ENCODE measurements at places on chromosomes 3 and 15. TPM values are rescaled to one million over a fixed set of nuclear protein-coding genes. Genes with fewer than 3 reads are reported as not detected.

The PYGO1 gene
- total RNA-seq: not detected

The CHRNA5 gene
- total RNA-seq: 4.5 TPM

The SKIC8 gene
- total RNA-seq: 50.1 TPM

The CYP1A2 gene
- not detected for total RNA-seq

DNA sequence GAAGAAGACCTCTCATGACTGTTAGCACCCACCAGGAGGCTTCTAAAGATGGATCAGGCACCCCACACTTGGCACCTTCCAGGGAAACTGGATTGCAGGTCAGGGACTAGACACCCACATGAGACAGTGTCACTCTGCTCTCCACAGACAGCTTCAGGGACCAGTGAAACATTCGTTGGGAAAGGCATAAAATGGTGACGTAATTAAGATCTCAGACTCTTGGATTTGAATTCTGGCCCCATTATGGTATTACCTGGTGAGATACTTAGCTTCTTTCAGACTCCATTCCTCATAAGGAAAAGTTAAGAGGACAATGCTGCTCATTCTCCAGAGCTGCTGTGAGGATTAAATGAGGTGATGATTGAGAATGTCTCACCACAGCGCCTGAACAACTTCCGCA, 261.1 kb downstream of the ARRDC4 start:
- DNase-seq: no peak

DNA sequence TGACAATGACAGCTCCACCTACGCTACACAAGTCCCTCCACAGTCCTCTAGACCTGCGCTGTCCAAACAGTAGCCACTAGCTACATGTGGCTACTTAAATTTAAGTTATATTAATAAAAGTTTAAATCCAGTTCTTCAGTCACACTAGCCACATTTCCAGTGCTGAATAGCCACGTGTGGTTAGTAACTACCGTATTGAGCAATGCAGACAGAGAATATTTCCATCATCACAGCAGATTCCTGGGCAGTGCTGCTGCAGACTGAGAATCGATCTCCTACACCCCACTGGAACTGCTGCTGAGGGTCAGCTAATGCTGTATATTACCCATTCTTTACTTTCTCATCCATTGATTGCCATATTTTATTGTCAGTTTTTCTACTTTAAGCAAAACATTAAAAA, 40.9 kb downstream of the HDC start:
- DNase-seq: no peak

DNA sequence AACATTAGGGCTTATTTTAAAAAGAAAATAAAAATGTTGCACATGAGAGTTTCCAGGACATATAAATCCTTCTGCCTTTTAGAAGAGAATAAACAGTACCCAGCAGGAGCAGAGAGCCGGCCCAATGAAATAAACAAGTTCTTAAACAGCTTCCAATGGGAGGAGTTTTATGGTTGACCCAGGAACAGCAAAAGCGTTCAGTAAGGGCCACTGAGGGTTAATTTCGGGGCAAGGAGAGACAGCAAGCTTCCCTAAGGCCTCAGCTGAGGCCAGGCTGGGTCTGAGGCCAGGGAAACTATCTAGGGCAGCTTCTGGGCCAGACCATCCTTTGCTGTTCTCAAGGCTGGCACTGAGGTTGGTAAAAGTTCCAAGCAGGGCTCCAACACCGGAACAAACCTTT, 3.4 kb downstream of the PDZRN3 start:
- no peak for DNase-seq

DNA sequence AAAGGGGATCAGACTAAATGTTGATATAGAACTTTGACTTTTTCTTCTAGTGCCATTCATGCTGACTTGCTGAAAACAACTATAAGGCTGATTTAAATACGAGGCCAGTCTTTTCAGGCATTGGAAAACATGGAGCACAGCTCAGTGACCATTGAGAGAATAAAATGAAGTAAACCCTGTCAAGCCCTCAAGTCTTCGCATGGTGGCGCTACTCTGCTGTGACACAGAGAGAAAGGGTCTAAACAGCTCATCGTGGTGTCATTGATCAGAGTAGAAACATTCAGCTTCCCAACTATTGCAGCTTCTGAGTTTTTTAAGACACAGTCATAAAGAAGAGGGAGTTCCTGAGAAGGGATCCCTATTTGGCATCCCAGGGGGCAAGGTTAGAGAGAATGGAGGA, 716.2 kb downstream of the DIPK2A start:
- DNase-seq: no peak

DNA sequence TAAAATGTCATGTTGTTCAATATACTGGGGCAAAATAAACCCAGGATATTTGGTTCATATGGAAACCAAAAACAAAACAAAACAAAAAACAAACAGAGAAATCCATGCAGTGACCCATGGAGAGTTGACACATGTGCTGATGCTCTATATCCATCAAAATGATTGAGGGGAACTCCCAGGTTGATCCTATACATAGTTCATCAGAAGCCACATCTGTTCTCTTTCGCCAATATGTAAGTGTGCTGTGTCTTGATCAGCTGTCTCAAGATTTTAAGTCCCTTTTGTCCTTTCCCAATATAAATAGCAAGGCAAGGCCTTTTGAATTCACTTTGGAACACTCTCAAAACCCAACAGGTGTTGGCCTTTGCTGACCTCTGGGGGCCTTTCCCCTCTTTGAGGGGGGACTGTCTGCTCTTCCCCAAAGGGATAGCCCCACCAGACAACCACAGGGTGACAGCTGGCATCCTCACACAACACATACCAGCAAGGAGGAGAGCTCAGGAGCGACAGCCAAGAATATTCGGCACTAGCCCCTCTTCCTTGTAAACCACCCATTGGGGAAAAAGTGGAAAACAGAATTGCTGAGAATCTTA, 209.4 kb upstream of the CD96 start:
- DNase-seq: no peak

DNA sequence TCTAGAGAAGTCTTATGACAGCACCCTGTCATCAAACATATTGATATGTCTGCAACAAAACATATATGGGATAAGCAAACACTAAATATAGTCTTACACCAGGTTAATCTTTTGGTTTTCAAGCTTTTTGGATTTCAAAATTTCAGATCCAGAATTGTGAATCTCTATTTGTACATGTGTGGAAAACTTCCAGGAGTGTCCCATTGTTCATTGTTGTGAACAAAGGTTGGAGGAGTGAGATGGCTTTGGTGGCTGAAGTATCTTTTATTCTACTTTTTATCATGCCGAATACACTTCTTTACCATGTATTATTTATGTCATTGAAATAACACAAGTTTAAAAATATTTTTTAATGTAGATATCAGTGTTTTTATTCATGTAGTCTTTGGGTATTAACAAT, 5.9 kb upstream of the FHIT start:
- no peak for DNase-seq

- DNase-seq: peak; percentile 28
These were observed 42.8 kb downstream of the SSR3 start for GRCh38 chr3:156511987-156512677.

GRCh38 chr3:138842483-138843188, 7.9 kb upstream of the PIK3CB start:
- DNase-seq: no peak

- no peak for DNase-seq
These were observed 9.2 kb downstream of the BTBD1 start for GRCh38 chr15:83057696-83058376.

DNA sequence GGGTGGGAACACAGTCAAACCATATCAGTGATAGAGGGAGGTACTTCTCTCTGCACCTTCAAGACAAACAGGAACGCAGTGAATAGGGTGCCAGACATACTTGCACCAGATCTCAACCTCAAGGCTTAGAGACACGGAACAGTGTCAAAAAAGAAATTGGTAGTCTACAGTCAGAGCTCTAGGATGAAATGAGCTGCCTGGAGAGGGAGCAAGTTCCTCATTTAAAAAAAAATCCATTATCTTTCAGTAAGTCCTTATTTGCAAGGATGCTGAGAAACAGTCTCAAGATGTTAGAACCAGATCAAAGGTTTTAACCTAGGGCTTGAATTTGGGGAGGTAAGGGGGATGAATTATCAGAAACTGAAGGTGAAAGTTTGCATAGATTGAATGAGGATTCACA, 20.2 kb upstream of the LMCD1 start:
- no peak for DNase-seq

DNA sequence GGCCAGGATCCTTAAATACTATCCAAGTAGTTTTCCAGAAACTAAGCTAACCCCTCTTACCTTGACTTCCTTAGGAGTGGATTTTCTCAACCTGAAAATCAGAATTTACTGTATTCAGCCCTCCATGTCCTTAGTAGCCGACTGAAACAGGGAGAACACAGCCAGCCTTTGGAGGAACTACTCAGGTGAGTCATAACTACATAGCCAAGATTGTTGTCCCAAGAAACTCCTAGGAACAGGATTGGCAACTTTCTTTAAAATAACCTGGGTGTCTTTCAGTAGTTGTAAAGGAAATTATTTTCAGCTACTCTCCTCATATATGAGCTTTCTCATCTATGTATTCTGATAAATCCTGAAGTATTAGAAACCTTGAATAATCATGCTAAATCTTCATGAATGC, 22.3 kb downstream of the FANCD2OS start:
- no peak for DNase-seq

GRCh38 chr3:83873550-83873949, 1085.2 kb upstream of the CADM2 start:
- DNase-seq: no peak

DNA sequence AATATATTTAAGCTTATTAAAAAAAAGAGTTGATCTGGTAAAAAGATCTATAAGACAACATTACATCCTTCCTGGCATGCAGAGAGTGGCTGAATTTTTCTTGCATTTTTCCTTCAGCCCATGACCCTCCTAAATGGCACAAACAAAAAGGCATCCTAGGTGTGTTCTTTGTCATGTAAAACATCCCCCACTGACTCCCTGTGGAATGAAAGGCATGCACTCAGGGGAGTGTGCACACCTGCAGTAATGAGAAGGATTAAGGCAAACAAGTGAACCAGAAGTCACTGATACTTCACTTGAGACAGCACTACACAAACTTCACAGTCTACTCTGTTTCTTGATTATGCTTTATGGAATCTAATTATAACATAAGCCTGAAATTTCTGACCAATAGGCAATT, 195.0 kb downstream of the RBMS3 start:
- DNase-seq: no peak

DNA sequence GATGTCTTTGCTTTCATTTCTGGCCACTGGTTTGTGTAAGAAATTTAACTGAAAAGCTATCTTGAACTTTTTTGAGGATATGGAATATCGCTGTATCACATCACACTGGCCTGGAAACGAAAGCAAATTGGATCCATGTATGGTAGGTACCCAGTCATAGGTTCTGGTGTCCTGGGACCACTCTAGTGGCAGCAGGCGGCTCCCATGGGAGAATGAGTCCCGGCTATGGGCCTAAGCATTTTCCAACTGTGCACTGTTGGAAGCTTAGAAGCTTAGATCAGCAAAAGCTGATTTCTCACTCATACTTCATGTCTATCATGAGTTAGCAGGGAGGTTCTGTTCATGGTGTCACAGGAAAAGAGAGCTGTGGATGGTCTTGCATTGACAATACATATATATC, 323.2 kb downstream of the PLCL2 start:
- DNase-seq: no peak

Data from activated CD4-positive, alpha-beta memory T cell treated with anti-CD3 and anti-CD28 coated beads for 36 hours (primary cell).